ENCODE measurements at places on chromosomes 16 and 17.

- DNase-seq: peak; percentile 68
These were observed 522 bp upstream of the VEZF1 start for GRCh38 chr17:57988301-57989250.

DNA sequence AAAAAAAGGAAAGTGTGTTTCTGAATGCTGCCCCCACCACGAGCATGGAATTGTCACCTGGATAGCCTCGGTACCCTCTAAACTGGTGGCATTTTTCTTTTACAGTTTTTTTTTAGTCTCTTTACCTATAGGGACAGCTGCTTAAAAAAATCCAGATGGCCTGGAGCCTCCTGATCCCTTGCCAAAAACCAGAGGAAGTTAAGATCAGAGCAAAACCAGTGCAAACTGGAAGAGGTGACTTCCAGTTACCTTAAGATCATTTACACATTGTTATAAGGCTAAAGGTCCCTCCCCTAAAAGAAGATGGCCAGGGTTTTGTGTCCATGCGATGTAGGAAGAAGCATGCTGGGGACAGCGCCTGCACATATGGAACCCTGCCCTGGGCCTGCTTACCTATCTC is 3.5 kb downstream of the MEFV start:
- no peak for DNase-seq

DNA sequence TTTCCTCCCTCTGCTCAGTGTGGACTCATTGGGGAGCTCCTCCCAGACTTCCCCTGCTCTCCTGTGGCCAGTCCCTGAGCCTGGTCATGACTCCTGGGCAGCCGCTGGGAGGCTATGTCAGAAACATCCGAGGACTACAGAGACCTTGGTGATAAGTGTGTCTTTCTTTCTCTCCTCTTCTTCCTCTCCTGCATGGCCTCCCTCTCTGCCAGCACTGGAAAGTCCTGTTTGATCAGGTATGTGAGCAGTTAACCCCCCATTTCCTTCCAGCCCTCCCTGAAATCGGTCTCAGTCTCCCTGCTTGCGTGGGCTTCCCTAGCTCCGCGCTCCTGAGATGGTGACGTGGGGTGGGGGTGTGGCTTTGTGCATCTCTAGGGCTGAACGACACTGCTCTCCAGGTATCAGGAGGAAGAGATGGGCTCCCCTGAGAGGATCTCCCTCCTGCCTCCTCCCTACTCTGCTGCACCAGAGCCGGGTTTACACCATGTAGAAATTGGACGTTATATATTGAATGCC is 2.1 kb downstream of the RHBDL3 start:
- no peak for DNase-seq

DNA sequence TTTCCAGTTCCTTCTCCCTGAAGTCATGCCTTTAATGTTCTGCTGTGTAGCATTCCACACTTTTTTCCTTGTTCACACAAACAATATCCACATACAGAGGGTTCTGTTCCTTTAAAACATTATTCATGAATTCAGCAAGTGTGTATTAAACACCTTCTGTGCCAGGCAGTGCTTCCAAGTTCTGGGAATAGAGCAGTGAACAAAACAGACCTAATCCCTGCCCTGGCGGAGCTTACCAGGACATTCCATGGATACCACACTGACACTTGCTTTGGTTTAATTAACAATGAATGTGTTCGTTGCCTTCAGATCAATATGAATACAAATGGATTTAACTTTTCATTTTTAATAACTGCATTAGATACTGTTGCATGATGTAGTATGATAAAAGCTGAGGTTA is 57.9 kb upstream of the CLEC19A start:
- no peak for DNase-seq

- peak; percentile 80 for DNase-seq
These were observed 22.7 kb downstream of the GGA3 start for GRCh38 chr17:75238684-75239191.

DNA sequence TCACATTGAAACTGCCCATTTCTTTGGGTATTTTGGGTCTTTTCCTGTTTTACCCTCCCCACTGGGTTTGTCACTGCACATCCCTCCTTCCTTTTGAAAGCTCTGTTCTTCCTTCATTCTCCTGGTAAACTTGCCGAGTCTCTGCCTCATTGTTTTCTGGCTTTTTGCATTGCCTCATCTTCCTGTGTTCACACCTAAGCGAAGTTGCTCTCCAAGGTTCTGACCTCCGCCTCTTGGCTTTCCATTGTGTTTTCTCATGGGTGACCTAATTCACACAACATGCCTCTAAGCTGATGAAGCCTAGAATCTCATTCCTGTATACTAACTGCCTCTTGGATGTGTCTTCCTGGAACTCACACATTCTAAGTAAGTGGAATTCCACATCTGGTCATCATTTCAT is 1096.1 kb upstream of the EEF2KMT start:
- no peak for DNase-seq

- no peak for DNase-seq
These were observed 196.6 kb upstream of the CIBAR2 start for GRCh38 chr16:85308611-85309540.

DNA sequence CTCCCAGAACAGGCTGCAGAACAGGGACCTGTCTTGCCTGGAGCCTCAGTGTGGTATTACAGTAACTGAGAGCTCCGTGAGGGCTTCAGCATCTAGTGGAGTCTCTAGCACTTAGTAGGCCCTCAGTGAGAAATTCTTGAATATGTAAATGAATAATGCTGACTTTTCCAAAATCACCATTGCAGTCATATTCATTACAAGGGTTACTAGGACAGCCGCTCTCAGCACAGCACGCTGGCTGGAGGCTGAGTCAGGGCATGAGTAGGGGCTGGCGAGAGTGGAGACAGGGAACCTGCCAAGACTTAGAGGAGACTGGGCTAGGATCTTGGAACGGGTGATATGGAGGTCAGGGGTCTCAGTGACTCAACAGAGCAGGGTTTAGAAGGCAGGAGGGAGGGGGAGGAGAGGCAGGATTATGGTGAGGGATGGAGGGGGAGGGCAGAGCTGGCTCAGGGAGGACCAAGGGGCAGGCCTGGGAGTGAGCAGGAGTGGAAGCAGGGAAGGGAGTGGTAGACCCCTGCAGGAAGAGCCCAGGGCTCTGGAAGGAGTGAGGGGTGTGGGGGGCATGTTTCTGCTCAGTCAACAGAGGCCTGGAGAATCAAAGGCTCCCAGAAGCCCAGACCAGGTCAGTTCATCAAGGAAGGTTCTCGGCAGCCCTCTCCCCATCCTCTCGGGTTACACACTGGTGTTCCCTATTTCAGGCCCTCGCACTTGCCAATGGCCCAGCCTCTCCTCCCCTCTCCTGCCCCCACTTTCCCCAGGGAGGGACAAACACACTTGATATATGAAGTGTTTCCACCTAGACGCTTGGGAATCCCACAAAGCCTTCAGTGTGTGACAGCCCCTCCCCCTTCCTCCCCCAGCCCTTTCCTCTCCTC is 42.3 kb downstream of the FZD2 start:
- DNase-seq: no peak

- DNase-seq: no peak
These were observed 67.4 kb downstream of the PRKCA start for GRCh38 chr17:66369830-66370229.

GRCh38 chr17:59487161-59487873 is 78.1 kb upstream of the DHX40 start:
- DNase-seq: no peak

GRCh38 chr17:75596320-75597087 is 8.9 kb downstream of the MYO15B start:
- DNase-seq: no peak

- DNase-seq: no peak
These were observed 11.8 kb downstream of the KPNA2 start for GRCh38 chr17:68047153-68047846.

DNA sequence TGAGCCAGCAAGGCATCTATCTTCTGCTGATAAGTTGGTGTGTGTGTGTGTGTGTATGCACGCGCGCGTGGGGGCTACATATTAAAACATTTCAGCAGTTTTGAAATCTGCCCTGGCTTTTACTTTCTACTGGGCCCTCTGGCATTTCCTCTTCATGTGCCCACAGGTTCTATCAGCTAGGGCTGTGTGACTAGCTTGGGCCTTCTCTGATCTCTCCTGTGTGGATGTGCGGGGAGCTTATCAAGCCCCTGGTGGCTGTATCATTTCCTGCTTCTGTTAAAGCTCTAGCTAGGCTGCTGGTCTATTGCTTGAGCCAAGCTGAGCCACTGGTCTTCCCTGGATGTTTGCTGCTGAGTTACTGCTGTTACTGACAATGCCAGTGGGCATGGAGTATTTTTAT is 132.5 kb downstream of the AATF start:
- no peak for DNase-seq

DNA sequence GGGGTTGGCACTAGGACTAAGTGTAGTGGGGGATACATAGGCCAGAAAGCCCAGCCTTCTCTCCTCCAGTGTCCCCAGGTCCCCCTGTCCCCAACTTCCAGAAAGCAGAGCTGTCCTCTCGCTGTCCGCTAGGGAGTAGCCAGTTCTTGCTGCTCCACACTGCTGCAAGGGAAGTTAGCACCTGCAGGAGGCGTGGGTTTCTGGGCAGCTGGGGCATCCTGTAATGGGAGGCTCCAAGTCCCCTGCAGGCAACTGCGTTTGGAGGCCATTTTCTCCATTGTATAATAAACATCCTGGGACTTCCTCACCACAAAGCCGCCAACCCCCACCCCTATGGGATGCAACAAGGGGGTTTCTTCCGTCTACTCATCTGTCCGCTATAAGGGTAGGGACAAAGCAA is 1.7 kb downstream of the RPRML start:
- no peak for DNase-seq

DNA sequence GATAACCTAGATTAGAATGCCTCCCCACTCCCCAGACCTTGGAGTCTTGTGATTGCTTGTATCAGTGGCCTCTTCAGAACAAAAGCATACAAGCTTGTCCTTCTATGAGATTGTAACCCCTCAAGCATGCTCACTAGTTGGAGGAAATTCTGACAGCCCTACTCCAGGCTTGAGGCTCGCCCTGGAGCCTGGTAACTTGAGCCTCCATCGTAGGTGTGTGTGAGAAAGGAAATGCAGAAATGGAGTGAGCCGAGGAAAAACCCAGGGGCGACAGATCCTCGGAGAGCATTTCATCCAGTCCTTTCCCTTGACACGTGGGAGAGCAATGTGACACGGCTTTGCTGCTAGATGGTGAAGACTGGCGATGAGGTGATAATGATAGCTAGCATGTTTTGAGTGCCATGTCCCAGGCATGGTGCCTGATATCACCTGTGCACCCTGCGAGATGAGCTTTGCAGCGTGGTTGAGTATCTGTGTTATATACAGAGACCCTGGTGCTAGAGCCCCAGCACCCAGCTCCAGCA is 31.2 kb downstream of the GNAO1 start:
- no peak for DNase-seq

DNA sequence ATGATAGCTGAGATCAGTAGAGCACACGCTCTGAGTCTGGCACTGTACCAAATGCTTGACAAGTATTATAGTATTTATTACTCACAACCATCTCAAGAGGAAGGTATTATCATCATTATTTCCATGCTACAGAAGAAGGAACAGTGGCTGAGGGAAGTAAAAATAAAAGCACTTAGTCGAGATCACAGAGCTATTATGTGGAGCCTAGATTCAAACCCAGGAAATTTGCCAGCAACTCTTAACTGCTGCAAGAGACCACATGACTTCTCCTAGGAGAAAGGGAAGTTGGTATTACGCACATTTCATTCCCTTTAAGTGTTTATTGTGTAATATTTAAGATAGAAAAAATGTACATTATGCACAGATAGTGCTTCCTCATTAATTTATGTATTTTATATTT is 1.0 kb upstream of the RHOT1 start:
- DNase-seq: no peak

DNA sequence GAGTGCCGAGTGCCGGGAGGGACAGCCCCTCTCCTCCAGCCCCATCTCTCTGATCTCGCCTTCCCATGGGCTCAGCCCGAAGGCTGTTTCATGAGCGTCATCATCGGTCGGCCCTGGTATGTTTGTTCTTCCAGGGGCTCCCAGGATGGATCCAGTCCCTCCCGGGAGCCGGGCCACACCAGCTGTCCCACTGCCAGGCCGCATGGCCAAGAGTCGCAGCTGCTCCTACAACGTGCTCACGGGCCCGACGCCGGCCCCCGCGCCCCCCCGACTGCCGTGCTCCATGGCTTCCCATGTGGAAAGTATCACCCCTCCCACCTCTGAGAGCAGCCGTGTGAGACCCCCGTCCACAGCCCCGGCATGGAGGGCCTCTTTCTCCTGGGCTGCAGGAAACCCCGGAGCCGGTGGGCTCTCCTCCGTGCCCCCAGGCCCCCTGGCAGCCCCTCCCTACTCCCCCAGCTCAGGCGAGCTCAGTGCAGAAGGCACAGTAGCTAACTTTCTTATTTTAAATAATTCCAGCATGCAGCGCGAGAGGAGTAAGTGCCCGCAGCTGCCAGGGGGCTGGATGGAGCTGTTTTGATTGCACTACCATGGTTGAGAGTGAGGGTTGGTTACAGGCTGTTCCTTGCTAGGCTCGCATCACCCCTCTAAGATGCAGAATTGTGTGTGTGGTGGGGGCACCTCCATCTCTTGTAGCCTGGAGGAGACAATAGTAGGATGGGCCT is 26.6 kb upstream of the GSE1 start:
- DNase-seq: no peak

DNA sequence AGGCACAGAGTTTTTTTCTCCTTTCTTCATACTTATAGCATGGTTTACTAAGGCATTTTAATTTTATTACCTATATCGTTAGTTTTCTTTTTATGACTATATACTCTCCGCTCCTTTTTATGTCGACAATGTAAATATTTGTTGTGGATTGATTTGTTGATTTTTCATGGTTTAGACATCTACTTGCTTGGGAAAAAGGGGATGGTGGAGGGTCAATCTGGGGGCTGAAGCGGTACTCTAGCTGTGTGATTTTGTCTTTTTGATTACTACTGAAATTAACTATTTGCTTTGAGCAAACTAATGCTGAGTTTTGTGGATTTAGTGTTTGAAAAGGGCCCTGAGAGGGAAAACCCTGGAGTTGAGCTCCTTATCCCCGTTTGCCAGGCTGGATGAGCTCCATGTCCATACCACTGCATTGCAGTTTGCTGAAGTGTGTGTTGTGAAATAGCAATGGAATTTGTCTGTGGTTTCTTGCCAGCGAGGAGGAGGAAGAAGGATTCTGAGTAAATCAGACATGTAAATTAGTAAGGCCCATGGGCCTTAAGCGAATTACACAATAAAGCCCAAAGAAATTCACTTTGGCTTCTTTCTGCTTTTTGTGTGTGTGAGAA is 72.0 kb downstream of the FTO start:
- no peak for DNase-seq

- no peak for DNase-seq
These were observed 9.5 kb upstream of the CDH15 start for GRCh38 chr16:89161763-89162713.
